CD4-positive, alpha-beta T cell treated with Interferon alpha-2 for 1 hour (primary cell): ENCODE measurements at places on chromosomes 1 and 21.

DNA sequence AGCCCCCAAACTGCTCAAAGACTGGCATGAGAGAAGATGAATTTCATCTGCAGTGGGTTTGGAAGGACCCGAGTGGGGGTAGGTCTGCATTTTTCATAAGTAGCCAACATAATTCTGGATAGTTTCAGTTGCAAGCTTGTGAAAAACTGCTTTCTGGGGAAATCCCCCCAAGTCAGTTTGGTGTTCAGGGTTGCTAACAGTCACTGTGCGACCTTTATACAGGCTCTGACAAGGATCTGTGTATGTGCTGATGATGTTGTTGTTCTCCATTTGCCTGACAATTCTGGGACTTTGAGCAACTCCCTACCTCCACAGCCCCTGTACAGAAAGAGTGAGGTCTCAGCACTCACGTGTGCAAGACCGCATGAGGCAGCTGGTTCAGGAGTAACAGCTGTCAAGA lies 87.9 kb downstream of the SUSD4 start:
- no peak for DNase-seq

DNA sequence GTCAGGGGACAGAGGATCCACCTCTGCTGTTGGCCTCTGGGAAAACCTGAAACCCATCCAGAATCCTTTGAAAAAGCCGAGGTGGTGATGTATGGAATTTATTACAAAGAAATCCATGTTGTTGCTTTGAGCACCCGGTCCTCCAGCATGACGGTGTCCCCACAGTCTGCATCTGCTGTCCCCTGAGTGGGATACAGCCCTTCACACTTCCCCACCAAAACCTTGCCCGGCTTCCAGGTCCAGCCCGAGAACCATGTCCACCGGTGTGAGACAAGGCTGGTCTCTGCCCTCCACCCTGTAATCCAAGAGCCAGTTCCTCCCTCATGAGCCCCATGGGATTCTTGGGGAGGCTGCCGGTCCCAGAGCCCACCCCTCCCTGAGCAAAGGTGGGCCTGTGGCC lies 70.5 kb downstream of the STUM start:
- DNase-seq, result no peak

GRCh38 chr1:187605736-187606135 lies 777.0 kb downstream of the PLA2G4A start:
- DNase-seq, result no peak

DNA sequence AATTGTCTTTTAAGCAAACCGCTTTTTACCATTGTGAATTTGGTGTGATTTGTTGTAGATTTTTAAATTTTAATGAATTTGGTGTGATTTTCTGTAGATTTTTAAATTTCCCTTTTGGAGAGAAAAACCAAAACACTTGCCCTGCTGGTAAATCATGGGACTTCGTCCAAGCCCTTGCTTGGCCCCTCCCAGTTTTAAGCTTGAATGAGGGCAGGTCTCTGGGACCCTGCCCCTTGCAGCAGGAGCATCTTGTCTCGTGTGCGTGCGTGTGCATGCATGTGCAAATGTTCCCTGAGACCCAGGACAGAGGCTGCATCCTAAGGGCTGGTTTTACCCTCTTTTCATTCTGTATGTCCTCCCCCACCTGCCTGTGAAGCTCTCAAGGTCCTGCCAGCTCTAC lies 248.6 kb downstream of the GREM2 start:
- DNase-seq, result no peak

DNA sequence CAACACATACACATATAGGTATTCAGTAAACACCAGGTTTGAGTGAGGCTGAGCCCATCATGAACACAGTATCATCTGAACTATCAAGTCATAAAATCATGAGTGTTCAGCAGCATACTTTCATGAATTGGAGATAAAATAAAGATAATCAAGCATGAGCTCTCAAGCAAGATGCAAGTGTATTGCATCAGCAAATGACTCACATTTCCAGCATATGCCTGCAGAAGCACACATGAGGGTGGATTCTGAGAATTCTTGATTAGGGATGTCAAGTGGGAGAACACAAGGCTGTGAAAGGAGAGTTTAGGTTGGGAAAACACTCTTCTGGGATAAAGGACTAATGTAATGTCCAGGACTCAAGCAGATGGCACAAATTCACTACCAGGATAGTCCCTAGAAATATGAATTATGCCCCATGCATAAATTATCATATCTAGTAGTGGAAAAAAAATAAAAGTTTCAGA lies 299.2 kb downstream of the SRGAP2C start:
- no peak for DNase-seq

DNA sequence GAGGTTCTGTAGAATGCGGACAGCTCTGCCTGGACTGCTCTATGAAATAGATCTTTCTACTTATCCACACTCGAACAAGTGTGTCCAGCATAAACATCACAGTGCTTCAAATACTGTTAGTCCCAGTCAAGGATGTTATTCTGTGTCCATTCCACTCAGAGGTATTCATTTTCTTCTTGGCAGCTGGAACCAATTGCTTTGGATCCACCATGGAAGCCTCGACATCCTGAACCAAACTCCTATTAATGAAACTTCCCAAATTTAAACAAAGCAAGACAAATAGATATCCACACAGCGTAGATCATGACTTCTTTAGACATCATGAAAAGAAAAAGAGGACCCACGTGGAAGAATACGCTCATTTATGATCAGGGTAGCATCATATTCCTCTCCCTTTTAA lies 95.8 kb downstream of the DISC1 start:
- no peak for DNase-seq
